ENCODE measurements at places on chromosomes 13 and 19. TPM values are rescaled to one million over a fixed set of nuclear protein-coding genes. Genes with fewer than 3 reads are reported as not detected.

DNA sequence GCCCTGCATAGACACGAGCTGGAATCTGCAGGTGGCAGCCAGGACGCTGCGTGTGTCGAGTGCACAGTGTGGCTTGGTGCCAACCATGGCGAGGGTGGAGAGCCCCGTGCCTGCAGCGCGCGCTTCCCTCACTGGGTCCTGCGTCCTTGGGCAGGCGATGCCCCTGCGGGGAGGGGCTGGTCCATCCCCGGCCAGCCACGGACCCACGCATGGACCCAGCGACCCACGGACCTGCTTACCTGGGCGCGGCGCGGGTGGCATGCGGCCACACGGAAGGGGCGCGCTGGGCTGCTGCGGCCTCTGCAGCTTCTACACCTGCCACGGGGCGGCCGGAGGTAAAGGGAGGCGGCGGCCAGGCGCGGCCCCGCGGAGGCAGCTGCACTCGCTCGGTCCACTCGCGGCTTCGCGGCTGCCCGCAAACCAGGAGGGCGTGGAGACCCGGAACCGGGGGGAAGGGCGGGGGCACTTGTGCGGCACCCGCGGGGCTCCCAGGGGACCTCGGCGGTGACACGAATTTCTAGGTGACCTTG, 569 bp upstream of the MCF2L start:
- H3K4me1 ChIP-seq, result peaks cover 9% of the 10 kb centered on the region
- H3K4me3 ChIP-seq, result peak overlapping the region; percentile 11
- no peaks in the 10 kb centered on the region for H3K36me3 ChIP-seq
- no peak for DNase-seq

GRCh38 chr13:73079359-73079758, 20.6 kb downstream of the KLF5 start:
- no peak overlapping the region for H3K4me3 ChIP-seq
- H3K27ac ChIP-seq, result no peak overlapping the region
- H3K27me3 ChIP-seq, result no peaks in the 10 kb centered on the region
- no peaks in the 10 kb centered on the region for H3K4me1 ChIP-seq
- no peaks in the 10 kb centered on the region for H3K36me3 ChIP-seq
- no peak for DNase-seq

DNA sequence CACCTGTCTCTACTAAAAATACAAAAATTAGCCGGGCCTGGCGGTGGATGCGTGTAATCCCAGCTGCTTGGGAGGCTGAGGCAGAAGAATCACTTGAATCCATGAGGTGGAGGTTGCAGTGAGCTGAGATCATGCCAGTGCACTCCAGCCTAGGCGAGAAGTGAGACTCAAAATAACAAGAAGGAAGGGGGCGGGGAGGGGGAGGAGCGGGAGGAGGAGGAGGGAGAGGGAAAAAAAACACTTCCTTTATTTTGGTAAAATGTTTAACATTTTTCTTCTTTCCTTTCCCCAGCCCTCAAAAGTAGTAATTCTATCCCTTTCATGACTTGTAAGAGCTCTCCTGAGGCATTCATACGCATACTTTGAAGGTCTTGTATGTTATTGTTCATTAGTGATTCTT, 44.3 kb downstream of the SPRY2 start:
- H3K36me3 ChIP-seq, result no peaks in the 10 kb centered on the region
- H3K27me3 ChIP-seq, result no peaks in the 10 kb centered on the region
- H3K27ac ChIP-seq, result no peak overlapping the region

DNA sequence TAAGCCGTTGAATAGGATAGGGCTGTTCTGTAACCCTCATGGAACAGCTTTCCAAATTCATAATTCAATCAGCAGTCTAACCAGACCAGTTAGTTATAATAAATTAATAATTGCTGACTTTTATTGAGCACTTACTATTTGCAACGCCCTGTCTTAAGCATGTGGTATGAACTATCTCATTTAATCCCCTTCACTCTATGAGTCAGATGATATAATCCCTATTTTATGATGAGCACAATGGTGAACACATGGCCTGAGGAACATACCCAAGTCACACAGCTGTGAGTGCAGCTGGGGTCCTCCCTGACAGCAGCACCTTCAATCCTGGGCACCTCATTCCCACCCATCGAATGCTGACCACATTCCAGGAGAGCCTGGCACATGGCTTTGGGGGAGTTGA, 28.0 kb upstream of the SACS start:
- DNase-seq, result no peak
- H3K4me3 ChIP-seq, result no peak overlapping the region
- no peak overlapping the region for H3K27ac ChIP-seq
- H3K27me3 ChIP-seq, result no peaks in the 10 kb centered on the region

DNA sequence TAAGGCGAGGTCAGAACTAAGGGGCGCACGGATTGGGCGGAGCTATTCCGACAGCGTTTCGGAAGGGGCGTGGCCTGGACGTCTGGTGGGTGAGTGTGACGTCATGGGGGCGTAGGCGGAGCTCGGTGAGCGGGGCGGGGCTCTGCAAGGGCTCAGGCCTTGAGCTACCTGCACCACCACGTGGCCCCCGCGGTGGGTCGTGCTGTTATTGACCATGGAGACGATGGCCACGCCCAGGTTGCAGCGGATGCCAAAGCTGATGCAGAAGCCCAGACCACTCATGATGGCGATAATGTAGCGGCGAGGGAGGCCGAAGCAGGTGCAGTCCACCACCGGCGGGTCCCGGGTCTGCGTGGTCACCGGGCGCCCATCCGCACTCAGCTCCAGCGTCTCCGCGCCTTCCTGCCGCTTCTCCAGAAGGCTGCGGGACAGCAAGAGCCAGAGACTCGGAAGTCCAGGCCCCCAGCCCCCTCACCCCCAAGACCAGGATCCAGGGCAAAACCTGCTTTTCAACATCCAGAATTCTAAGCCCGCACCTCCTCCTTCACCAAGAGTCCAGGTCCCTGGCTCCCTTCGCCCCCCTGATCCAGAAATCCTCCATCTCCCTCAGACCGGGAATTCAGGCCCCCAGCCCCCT, 4.8 kb downstream of the SLC17A7 start:
- peaks cover 6% of the 10 kb centered on the region for H3K4me1 ChIP-seq
- no peaks in the 10 kb centered on the region for H3K36me3 ChIP-seq
- H3K4me3 ChIP-seq, result no peak overlapping the region
- DNase-seq, result no peak
- H3K27ac ChIP-seq, result no peak overlapping the region

GRCh38 chr13:73231471-73231870, 172.7 kb downstream of the KLF5 start:
- H3K36me3 ChIP-seq, result no peaks in the 10 kb centered on the region
- H3K27ac ChIP-seq, result no peak overlapping the region
- H3K4me1 ChIP-seq, result no peaks in the 10 kb centered on the region
- H3K27me3 ChIP-seq, result no peaks in the 10 kb centered on the region

- no peaks in the 10 kb centered on the region for H3K4me1 ChIP-seq
- H3K27me3 ChIP-seq, result no peaks in the 10 kb centered on the region
- no peak overlapping the region for H3K27ac ChIP-seq
- H3K4me3 ChIP-seq, result no peak overlapping the region
- no peaks in the 10 kb centered on the region for H3K36me3 ChIP-seq
- DNase-seq, result no peak
These were observed 6.2 kb downstream of the KCNJ14 start for GRCh38 chr19:48461651-48461981.

DNA sequence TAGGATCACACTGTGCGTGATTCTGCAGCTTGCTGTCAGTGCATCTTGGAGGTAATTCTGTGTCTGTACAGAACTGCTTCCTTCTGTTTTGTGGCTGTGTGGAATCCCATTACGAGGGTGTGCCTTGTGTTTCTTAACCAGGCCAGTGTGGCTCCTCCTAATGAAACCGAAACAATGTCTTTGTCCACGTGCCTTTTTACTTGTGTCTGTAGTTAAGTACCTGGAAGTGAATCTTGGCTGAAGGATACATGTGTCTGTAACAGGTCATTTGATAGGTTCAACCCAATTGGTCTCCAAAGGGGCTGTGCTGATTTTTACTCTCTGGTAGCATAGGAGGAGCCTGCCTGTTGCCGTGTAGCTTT, 13.1 kb downstream of the NOP53 start:
- no peak overlapping the region for H3K4me3 ChIP-seq
- H3K27ac ChIP-seq, result no peak overlapping the region
- H3K27me3 ChIP-seq, result no peaks in the 10 kb centered on the region
- no peaks in the 10 kb centered on the region for H3K4me1 ChIP-seq
- H3K36me3 ChIP-seq, result no peaks in the 10 kb centered on the region
- DNase-seq, result no peak

- no peaks in the 10 kb centered on the region for H3K4me1 ChIP-seq
- H3K27ac ChIP-seq, result no peak overlapping the region
- no peak overlapping the region for H3K4me3 ChIP-seq
- no peaks in the 10 kb centered on the region for H3K27me3 ChIP-seq
- no peak for DNase-seq
These were observed 6.9 kb downstream of the ETFB start for GRCh38 chr19:51359294-51359693.

DNA sequence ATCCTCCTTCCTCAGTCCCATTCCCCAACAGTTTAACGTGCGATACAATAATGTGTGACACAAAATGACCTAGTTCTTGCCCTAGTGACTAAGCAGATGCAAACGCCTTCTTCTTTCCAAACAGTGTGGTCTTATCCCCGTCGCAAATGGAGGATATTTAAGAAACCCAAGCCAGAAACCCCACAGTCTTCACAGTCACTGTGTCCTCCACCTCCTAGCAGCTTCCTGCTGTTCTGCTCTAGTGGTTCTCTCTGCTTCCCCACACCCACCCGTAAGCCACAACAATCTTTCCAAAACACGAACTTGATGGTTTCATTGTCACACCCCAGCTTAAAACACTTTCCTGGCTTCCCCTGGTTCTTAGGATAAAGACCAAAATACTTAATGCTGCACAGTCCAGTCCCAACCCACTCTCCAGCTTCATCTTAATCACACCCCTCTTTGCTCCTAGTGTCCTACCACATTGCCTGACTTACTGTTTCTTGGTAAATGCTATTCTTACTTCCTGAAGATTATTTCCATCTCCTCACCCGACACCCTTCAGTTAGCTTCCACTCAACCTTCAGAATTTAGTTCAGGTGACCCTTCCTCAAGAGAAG, 32.3 kb downstream of the ITM2B start:
- no peaks in the 10 kb centered on the region for H3K4me1 ChIP-seq
- no peaks in the 10 kb centered on the region for H3K36me3 ChIP-seq
- DNase-seq, result no peak
- H3K27me3 ChIP-seq, result no peaks in the 10 kb centered on the region
- no peak overlapping the region for H3K4me3 ChIP-seq
- no peak overlapping the region for H3K27ac ChIP-seq

DNA sequence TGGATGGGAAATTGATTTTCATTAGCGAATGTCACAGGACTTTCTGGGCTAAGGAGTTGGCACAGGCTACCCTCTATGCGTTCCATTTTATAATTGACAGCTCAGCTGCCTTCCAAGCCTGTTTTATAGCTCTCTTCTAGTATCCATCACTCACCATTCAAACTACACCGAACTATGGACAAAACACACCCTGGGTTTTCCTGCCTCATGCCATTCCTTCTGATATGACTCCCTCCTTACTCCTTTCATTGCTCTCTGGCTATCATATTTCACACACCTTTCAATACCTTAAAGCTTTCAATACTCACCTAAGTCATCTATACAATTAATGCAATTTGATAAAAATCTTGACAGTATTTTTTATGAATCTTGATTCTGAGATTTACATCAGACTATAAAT, 181.3 kb downstream of the RAP2A start:
- H3K4me1 ChIP-seq, result no peaks in the 10 kb centered on the region
- H3K27me3 ChIP-seq, result no peaks in the 10 kb centered on the region

- H3K36me3 ChIP-seq, result no peaks in the 10 kb centered on the region
- DNase-seq, result no peak
- H3K4me3 ChIP-seq, result no peak overlapping the region
- no peak overlapping the region for H3K27ac ChIP-seq
- no peaks in the 10 kb centered on the region for H3K4me1 ChIP-seq
- no peaks in the 10 kb centered on the region for H3K27me3 ChIP-seq
These were observed 10.1 kb downstream of the MIER2 start for GRCh38 chr19:334296-335071.

The IGFL2 gene
- not detected for total RNA-seq

The ARHGAP33 gene
- total RNA-seq, result 0.26 TPM

The PCP2 gene
- total RNA-seq, result not detected

The NFIC gene
- 361 TPM for total RNA-seq

The PSG3 gene
- not detected for total RNA-seq

The LRP3 gene
- 23.9 TPM for total RNA-seq
